ENCODE measurements at places on chromosomes 1 and 21. TPM values are rescaled to one million over a fixed set of nuclear protein-coding genes. Genes with fewer than 3 reads are reported as not detected.
A peak's percentile ranks its signal among the peaks of the same experiment; 100 is the strongest.

DNA sequence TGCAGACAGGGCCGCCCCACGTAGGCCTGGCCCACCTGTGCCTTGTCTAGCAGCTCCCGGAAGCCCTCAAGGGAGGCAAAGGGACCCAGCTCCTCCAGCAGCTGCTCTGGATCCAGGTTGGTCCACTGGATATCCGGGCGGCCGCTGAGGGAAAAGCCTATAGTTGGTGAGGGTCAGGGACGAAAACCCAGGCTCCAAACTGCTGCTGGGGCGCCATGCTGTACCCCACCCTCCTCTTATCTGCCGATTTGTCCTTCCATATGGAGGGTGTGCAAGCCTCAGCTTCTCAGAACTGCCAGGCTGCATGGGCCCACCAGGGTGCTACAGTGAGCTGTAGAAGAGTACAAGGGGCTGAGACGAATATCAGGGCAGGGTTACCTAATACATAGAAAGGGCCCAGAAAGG is 12.2 kb downstream of the PTCH2 start:
- DNase-seq, result no peak

DNA sequence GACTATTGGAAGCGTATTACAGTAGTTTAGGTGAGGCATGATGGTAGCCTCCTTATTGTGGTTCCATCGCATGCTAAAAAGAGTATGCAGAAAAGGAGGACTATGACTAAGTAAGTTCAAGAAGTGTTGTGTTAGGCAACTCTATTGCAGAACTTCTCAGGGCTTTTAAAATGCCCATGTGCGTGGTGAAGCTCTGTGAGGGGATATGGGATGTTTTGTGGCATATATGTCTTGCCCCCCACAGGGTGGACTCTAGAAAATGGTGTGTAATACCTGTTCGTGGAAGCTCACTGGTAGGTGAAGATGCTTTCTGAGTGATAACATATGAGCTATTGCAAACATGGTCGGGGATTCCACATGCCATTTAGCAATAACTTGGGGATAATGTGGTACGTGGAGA is 31.7 kb downstream of the MAN1A2 start:
- no peak for DNase-seq

DNA sequence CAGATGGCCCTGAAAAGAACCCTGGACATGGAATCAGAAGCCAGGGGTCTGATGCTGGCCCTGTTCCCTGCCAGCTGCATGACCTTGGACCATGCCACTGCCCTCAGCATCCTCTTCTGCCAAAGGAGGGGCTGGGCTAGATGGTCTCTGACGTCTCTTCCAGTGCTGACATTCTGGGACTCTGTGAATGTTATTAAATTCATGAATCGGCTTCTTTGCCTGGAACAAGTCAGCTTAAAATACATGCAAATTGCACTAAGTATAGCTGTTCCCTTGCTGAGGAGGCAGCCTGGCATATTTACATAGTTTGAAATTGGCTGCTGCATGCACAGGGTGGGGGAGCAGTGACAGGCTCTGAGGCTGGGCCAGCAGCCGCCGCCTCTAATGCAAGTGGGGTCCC is 23.8 kb downstream of the KCNA2 start:
- no peak for DNase-seq

The HFM1 gene
- total RNA-seq, result 0.22 TPM

The KIF26B gene
- 3.2 TPM for total RNA-seq

The TRIM46 gene
- total RNA-seq, result 0.39 TPM

The RGS18 gene
- 2.2 TPM for total RNA-seq

The ACTL8 gene
- total RNA-seq, result 0.35 TPM

DNA sequence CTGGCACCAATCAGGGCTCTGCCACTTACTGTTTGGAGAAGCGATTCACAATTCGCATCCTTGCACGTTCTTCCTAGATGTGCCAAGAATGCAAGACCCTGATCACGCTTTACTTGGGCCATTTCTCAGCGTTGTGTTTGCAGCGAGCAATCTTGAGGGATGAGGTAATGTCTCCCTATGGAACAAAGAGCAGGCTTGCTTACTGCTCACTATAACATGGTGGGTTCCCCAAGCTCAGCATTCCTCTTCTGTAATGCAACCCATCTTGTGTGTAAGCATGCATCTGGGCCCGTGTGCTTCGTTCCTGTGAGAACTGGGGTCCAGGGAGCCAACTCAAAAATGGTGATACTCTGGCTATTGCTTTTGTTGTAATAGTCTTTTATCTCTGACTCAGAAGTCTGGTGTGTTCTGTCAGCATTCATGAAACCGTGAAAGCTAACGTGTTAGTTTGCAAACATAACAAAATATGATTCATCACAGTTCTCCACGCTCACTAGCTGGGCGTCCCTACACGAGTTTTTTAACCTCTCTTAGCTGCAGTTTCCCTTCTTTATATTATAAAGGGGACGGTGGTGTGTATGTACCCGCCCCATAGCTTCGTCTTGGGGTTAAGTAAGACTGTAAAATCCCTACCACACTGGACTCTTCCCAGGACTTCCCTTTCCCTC is 33.3 kb downstream of the DNTTIP2 start:
- no peak for DNase-seq

DNA sequence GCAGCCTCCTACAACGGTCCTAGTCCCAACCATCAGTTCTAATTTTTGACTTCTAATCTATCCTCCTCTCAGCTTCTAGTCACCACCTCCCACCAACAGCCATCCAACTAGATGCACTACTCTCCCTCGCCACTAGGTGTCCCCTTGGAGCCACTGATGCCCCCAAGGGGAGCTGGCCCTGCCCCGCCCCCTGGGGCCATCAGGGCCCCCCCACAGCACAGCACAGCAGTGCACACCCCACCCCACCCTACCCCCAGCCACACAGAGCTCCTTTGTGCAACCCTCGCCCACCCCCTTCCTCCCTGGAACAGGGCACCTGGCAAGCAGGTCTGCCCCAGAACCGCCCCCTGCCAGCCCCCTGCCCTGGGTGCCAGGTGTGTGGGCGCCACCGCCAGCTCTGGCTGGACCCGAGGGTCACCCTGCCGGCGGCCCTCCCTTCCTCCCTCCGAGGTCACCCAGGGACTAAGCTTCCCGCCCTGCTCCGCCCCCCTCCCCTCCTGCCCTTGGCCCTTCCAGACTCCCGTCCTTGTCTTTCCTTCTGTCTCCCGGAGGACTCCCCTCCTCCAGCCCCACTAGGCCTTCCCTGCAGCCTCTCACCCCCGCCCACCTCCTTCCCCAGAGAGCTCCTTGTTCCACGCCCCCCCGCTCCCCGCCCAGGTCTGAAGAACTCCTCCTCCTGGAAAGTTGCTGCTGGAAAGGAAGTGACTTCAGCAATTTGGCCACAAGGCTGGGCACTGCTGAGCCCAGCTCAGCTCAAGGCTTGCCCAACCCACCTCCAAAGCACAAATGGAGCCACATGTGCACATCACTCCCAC is 47.0 kb downstream of the AHDC1 start:
- peak; percentile 92 for DNase-seq

DNA sequence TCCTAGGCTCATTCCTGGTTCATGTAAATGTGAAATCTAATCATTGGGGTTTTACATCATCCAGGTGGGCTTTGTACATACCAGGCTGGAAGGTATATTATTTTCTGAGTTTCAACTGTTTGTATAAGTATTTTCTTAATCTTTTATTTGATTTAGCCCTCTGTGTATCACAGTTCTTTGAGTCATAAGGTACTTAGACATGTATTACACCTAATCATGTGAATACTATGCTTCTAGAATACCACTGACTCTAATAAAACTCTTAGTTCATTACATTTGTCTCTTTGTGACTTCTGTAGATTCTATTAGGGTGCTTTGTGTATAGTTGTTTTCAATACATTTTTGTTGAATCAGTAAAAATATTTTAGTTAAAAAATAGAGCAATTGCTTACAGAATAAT is 92.8 kb downstream of the ZFYVE9 start:
- no peak for DNase-seq

DNA sequence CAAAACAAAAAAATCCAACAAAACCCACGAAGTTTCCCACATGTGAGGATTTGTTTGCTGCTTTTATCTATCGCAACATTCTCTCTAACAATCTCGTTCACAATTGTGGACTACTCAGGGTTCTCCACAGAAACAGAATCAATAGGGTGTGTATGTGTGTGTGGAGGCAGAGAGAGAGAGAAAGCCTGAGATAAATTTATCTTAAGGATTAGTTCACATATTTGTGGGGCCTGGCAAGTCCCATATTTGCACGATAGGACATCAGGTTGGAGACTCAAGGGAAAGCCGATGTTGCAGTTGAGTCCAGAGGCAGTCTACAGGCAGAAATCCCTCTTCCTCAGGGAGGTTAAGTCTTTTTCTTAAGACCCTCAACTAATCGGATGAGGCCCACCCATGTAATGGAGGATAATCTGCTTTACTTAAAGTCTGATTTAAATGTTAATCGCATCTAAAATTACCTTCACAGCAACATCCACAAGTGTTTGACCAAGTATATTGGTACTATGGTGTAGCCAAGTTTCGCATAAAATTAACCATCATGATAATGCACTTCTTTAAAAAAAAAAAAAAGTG is 31.7 kb downstream of the ADAMTS1 start:
- DNase-seq, result no peak

DNA sequence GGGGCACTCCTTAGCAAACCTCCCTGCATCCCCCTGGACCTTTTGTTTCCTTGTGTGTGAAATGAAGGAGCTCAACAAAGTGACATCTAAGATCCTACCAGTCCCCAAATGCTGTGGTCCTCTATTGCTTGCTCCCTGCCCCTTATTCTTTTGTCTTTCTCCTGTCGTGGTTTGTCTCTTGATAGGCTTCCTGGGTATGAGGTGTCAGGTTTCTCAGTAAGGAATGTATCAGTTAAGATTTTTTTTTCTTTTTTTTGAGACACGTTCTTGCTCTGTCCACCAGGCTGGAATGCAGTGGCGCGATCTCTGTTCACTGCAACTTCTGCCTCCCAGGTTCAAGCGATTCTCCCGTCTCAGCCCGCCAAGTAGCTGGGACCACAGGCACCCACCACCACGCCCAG is 16.8 kb downstream of the CNIH3 start:
- no peak for DNase-seq

The AXDND1 gene
- 5.6 TPM for total RNA-seq

DNA sequence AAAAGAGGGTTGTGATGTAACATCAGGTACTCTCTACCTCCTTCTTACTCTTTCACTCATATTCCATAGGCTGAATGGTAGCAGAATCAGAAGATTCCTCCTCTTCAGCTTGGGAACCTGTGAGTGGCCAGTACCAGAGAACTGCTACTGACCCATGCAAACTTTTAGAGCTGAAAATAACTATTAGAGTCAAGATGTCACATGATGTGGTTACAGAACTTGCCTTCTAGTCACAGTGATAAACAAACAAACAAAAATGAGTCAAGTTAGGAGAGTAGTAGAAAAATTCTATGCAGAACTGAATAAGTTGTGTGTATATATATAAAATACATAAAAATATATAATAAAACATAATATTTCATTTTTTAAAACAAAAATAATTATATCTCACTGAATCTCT is 47.6 kb upstream of the RGS1 start:
- DNase-seq, result no peak

- DNase-seq, result no peak
Observed at GRCh38 chr1:23123528-23123927, 45.1 kb downstream of the LUZP1 start.

DNA sequence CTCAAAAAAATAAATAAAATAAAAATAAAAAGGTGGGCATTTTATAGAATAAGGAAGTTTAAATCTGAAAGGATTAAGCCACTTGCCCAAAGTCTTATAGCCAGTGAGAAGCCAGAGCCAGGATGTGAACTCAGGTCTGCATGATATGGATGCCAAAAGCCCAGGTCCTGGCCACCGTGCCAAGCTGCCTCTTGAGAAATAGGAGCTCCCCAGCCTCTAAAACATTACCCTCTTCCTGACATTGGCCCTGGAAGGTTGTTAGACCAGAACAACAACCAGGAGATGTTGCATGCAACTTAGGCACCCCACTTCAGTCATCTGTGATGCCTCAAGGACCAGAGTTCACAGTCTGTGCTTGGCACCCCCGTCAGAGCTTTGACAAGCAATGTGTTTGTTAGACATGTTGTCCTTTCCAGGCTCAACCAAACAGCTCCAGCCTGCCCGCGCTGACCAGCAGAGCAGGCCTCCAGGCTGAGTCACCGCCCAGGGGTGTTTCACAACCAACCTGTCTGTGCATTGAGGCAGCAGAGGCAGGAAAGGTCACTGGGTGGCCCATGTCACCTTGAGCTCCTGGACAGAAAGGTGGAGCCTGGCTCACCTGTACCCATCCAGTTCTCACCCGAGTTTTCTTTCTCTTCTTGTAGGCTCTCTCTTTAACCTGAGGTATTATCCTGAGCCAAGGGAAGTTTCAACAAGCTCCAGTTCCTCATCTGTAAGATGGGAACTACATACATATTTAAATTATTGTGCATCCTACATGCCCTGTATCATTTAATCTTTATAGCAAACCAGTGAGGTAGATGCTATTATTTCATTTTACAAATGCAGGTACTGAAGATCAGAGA is 14.9 kb upstream of the MED18 start:
- no peak for DNase-seq

The LCE2D gene
- total RNA-seq, result not detected

DNA sequence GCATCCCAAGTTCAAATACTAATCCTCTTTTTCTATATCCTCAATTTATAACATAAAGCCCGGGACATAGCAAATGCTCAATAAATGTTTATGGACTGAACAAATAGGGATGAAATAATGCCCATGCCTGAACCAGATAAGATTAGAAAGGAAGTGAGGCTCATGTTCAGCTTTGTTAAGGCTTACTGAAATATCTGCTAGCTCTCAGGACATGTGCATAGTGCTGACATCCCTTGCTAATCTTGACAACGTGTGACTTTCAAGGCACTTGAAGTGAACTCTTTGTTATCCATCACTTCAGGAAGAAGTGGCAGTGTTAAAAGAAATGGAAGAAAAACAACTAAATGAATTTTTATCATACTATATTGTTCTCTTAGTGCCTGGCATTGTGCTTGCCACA is 260.3 kb upstream of the SGIP1 start:
- DNase-seq, result no peak

DNA sequence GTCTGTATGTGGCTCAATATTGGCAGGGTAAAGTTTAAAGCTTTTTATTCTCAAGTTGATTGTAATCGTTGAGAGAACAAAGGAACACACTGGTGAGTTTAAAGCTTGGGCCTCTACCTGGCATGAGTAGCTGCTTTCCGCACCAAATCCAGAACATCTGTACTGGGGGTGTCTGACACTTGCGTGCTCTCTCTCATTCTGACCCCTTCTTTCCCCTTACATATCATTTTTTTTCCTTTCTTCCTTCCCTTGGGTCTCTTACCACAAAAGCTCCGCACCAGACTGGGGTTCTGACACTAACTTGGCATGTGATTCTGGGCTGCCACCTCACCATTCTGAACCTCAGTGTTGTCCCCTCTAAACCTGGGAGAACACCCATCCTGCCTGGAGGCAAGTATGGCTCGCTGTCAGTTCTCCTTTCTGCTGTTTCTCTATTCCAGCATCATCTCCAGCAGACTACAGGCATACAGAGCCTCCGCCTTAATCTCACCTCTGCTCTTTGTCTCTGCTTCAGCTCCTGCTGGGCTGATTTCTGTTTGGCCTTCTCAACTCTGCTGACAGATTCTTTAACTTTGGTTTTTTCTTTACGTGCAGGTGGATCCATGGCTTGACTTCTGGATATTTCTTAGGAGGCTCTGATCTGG is 859 bp upstream of the ERMAP start:
- peak; percentile 12 for DNase-seq
